ENCODE measurements at places on chromosomes 11 and 22.
A peak's percentile ranks its signal among the peaks of the same experiment; 100 is the strongest.

DNA sequence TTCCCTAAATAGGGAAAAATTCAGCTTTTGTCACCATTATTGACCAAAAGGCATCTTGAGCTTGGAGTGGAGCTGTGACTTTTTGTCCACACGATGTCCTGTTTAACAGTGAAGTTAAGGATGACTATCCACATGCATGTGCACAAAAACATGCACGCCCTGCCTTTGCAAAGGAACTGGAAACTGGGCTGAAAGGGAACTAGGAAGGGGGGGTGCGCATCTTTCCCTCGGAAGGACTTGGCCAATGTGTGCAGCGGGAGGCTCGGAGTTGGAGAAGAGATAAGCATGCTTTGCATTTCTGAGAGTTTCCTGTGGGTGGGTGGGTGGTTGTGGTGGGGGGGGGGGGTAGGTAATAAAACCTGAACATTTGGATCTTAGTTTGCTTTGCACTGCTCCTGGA is 411 bp upstream of the KIRREL3 start:
- ATAC-seq: no peak

DNA sequence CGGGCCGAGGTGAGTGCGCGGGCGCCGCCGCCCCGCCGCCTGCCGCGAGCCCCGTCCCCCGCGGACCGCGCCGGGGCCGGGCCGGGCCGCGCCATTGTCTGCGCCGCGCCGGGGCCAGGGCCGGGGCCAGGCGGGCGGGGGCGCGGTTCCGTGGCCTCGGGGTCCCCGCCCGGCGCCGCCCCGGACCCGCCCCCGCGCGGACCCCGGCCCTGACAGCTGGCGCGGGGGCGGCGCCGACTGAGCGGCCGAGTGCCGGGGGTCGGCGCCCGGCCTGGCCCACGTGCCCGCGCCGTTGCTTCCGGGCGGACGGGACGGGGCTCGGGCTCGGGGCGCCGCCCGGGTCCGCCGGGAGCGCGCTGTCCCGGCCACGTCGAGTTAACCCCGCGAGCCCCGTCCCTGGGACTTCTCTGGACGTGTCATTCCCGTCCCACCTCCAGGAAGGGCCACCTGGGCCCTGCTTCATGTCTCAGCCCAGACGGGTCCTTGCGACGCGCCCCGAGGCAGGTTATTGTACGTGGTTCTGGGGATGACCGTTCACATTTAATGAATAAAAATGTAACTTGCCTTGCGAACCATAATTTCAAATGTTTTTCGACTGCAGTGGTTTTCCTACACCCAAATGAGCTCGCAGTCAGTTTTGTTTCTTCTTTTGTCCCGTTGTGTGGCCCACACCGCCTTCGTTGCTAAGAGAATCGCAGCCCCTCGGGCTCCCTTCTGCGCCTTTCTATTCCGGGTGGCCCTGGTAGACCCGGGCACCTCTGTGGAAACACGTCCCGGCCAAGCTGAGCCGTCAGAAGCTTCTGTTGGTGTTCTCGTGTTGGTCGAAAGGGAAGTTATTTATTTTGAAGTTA is 562 bp downstream of the ZBED4 start:
- ATAC-seq: peak; percentile 63

DNA sequence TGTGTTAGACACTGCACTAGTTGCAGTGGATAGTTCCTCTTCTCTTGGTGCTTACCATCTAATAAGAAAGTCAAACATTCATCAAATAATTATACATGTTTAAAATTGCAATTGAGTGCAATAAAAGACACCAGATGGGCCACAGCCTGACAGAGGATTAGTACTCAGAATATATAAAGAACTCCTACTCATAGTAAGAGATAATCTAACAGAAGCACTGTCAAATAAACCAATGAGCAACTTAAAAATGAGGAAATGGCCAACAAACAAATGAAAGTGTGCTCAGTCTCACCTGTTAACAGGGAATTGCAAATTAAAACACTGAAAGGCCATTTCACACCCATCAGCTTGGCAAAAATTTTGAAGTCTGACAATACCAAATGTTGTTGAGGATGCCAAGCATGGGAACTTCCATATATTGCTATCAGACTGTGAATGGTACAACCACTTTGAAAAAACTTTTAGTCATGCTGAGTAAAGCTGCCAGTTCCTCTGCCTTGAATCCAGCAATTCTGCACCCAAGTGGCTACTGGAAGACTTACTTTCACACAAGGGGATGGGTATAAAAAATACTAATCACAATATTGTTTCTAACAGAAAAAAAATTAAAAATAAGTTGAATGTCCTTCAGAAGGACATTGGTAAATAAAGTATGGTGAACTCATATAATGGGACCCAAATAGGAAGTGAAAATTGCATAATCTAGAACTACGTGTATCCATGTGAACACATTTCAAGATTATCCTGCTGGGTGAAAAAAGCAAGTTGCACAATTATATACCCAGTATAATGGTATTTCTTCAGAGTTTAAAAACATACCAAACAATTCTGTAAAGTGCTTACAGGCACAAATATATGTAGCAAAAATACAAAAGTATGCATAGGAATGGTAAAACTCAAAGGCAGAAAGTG is 41.4 kb upstream of the CREB3L1 start:
- ATAC-seq: no peak

DNA sequence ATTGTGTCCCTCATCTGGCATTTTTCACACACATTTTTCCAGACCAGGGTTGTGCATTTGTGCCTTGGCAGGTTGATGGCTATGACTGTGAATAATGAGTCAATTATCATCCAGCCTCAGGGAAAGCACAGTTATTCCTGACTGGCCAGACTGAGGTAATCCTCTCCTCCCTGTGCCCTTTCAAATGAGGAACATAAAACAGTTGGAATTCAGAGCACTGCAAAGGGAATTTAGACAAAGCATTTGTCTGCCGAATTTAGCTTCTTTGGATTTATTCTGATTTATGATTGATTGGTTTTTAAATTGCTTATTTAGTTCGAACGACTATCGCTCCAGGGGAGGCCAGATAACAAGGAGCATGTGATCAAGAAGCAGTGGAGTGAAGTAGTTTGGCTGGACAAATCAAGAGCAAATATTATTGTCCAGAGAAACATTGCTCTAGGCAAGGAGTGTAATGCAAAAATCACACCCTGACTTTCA is 30.8 kb upstream of the RAG2 start:
- no peak for ATAC-seq

- no peak for ATAC-seq
Measured at GRCh38 chr11:12679471-12679870, 5.2 kb downstream of the TEAD1 start.

DNA sequence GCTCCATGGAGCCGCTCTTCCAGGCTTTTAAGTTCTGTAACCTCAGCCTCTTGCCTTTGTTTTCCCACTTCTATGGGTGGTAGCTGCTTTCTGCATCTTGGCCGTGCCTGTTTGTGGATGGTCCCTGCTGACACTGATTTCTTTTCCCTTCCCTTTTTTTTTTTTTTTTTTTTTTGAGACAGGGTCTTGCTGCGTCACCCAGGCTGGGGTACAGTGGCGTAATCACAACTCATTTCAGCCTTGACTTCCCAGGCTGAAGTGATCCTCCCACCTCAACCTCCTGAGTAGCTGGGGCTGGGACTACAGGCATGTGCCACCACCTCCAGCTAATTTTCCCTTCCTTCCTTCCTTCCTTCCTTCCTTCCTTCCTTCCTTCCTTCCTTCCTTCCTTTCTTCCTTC is 57.7 kb upstream of the EP300 start:
- ATAC-seq: no peak

DNA sequence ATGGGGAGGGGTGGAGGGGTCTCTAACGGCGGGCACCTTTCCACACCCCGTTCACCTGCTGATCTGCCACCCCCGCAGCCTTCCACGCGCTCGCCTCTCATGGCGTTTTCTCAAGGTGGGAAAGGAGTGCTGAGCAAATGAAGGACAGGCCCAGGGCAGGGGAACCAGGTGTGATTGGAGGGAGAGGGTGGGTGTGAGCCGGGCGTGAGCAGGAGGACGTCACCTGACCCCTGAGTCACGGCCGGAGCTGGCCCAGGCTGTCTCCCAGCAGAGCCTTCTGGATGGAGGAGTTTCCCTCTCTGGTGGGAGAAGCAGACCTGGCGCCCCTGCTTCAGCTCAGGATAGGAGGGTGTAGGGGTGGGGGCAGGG is 14.0 kb upstream of the ARHGAP8 start:
- ATAC-seq: no peak

- ATAC-seq: no peak
Measured at GRCh38 chr11:12472401-12473005, 95.1 kb downstream of the PARVA start.

DNA sequence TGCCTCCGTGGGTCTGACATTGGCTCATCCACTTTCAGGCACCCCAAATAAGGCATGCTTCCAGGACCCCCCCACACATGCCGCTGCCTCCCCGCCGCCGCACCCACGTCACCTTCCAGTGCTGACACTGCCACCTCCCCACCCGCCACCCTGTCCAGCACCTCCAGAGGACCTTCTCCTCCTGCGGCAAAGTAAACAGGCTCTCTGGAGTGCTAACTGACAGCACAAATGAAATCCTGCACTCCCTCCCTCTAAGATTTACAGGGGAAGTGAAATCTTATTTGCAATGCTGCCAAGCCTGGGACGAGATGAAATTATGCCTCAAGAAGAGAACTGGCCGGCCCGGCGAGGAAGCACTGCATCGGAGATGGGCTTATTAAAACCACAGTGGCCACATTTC is 35.3 kb downstream of the MACROD1 start:
- ATAC-seq: no peak

Data from stimulated activated memory B cell treated with anti-CD40 and anti-IgM and Interleukin-4, amounts not matched to agents 10 μg/mL and 1 μg/mL and 100 μg/mL, for 72 hours (primary cell).